ENCODE measurements at places on chromosomes 1 and 21. TPM values are rescaled to one million over a fixed set of nuclear protein-coding genes. Genes with fewer than 3 reads are reported as not detected.

Gene GBP4
- total RNA-seq: 0.34 TPM

GRCh38 chr1:231934797-231935196 lies 308.2 kb downstream of the DISC1 start:
- peak; percentile 56 for DNase-seq

DNA sequence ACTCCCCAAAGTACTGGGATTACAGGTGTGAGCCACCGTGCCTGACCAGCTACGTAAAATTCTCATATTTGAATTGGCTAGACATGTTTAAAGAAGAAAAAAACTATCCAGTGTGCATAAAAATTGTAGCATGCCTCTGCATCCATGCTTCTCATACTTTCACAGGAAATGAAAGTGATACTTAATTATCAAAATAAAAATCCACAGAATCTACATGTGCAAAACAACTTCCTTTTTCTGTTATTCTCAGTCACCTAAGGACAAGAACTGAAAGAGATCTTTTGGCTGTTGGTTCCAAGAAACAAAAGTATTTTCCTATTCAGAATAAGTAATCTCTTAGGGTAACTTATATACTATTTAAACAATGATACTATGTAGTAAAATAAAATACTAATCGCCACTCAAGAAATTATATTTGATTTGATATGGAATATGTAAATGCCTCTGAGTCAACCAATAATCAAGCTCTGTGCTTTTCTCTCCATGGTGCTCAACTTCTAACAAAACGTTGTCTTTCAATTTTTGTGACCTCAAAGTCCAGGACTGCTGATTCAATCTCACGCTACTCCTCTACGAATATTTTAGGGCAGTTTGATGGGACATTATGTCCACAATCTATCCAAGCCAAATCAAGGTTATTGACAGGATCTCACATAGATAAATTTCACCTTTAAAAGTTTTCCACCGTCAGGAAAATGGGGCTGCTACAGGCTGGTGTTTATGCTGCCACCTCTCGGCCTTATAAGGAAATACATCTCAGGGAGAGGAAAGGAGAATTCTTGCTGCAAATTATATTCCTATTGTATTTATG lies 102.7 kb downstream of the ZNF281 start:
- no peak for DNase-seq

Gene AIM2
- total RNA-seq: 1.5 TPM

Gene BSDC1
- total RNA-seq: 73.1 TPM

GRCh38 chr1:24036088-24036487 lies 56.0 kb upstream of the SRSF10 start:
- no peak for DNase-seq

DNA sequence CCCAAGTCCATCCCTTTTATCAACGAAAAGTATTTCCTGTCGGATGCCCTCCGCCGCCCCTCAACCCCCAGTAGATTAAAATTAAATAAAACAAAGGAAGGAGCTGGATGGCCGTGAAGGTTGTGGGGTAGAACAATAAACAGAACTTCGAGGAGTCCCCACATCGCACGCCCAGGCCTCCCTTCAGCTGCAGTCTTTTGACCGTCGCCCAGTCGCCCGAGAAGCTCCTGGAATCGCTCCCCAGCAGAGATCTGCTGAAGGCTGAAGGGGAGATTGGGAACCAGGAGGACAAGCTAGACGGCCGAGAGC lies 905 bp downstream of the BARHL2 start:
- DNase-seq: no peak

GRCh38 chr1:87299661-87300060 lies 29.0 kb upstream of the LMO4 start:
- no peak for DNase-seq

Data from astrocyte (in vitro differentiated cells and primary cell).